ENCODE measurements at places on chromosomes 3 and 15.

- DNase-seq = no peak
These were observed 54.0 kb downstream of the NR1D2 start for GRCh38 chr3:23999012-23999641.

- no peak for DNase-seq
These were observed 15.2 kb downstream of the C3orf22 start for GRCh38 chr3:126543457-126544061.

DNA sequence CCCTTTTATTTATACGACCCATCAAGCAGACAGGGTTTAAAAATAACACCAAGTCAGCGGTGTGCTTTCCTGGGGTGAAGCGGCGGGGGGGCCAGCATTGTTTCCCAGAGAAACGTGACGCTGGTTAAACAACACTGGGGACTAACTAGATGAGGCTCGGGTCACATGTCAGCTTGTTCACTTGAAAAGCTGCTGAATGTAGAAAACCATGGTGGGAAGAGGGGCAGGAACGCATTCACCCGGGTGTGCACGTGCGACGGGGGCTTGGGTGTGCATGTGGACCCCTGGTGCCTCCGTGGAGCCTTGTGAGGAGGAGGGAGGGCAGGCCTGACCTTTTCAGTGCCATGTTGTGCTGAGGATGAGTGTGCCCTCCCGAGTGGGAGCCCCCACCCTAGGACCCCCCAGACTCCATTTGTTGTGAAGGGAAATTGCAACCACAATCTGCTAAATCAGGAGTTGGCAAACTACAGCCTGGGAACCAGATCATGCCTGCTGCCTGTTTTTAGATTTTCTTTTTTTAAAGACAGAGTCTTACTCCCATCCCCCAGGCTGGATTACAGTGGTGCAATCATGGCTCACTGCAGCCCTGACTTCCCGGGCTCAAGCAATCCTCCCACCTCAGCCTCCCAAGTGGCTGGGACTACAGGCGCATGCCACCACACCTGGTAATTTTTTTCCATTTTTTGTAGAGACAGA is 70.4 kb upstream of the CMTM7 start:
- no peak for DNase-seq

DNA sequence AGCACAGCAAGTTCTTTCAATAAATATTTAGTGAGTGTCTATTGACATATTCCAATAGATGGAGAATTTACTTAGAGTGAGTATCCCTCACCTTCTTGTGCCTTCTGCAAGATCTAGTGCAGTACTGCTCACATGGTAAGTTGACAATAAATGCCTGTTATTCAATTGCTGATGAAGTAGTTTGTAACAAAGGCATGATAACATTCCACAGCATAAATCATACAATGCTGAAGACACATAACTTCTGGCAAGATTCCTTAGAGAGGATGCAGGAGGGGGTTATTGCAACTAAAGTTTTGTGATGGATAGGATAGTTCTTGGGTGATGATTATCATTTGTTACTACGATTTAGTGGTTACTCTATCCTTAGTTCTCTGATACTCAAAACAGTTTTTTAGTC is 112.2 kb upstream of the RBMS3 start:
- DNase-seq = no peak

GRCh38 chr15:35546511-35547381 is 781 bp upstream of the DPH6 start:
- DNase-seq = no peak

- DNase-seq = no peak
These were observed 14.9 kb downstream of the NR1I2 start for GRCh38 chr3:119796785-119797184.

- DNase-seq = no peak
These were observed 70.2 kb downstream of the SLC6A1 start for GRCh38 chr3:11062704-11063103.

Measured in central memory CD8-positive, alpha-beta T cell (primary cell).